Stimulated activated CD8-positive, alpha-beta memory T cell treated with anti-CD3 and anti-CD28 coated beads, Interleukin-15, amount 100 ng/mL, for 1 hour (primary cell): ENCODE measurements at places on chromosomes 13 and 19.

GRCh38 chr13:70960841-70961443 is 852.7 kb upstream of the KLHL1 start:
- no peak for DNase-seq

DNA sequence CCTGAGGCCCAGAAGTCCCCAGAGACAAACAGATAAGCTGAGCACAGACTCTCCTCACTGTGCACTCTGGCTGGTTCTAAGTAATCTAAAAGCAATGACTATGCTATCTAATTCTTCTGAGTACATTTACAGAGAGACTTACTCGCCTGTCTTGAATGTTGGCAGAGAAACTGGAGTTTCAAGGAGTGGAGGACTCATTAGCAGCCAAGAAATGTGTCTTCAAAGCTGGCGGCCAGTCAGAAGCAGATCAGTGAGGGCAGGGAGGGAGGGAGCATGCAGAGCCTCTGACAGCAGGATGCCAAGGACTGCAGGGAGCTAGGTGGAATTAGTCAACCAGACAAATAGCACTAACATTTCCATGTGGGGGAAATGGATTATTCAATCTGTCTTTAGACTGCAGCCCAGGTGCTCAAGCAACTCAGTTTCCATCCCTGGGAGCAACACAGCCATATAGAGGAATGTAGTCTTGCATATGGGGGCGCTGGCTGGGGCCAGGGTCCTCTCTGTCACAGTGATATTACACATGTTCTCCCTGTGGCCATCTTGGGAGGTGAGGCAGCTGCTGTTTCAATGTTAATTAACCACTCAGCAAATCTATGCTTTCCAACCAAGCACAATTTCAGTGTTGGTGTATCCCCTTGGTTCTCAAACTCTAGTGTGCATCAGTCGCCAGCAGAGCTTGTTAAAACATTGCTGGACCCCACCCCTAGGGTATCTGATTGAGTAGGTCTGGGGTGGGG is 97.9 kb downstream of the CCNA1 start:
- DNase-seq, result no peak

- DNase-seq, result no peak
Observed at GRCh38 chr13:27193496-27193895, 21.9 kb upstream of the USP12 start.

DNA sequence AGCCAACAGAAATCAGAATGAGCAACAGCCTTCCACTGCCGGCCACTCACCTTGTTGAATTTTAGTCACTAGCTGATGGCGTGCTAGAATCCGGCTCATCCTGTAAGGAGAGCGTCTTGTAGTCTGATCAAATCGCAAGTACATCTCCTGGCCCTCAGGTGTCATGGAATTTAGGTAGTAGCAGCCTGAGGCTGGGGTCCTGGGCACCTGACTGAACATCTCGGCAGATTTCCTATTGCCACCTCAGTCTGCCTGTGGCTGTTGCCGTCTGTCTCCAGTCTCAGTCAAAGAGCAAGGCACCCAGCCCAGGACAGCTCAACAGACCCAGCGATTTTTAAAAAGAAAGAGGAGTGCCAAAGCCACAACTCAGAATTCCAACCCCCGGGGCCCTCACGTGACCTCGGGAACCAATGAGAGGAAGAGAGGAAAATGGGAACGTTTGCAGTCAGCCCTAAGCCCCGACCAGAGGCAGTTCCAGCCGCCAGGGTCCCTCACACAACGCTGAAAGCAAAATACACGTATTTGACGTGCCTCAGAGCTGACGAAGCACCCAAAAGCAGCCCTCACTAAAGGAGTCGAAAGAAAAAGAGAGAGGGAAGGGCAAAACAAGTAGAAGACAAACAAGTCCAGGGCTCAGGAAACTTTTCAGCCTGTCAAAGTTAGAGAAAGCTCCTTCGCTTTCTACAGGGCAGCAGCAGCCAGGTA is at the start of gene STARD13:
STARD13 (minus strand) TSS at position 336 of the 705 bp plus-strand sequence; CDS start at position 219, 117 bp downstream.
- no peak for DNase-seq

DNA sequence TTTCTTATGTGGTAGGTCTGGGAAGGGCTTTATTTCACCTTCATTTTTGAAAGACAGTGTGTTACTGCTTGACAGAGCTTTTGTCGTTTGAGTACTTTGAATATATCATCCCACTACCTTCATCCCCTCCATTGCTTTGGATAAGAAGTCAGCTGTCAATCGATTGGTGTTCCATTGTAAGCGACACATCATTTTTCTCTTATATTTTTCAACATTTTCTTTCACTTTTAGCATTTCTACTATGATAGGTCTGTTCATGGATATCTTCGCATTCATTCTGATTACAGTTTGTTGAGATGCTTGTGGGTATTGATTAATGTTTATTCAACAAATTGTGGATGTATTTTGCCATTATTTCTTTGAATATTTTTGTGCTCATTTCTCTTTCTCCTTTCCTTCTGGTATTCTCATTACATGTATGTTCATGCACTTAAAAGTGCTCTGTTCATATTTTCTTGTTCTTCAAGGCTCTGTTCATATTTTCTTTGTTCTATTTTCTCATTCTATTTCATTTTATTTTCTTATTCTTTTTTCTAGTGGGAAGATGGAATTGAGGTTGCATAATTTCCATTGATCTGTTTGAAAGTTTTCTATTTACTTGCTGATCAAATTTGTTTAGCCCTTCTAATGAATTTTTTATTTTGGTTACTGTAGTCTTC is 29.2 kb downstream of the ZNF546 start:
- no peak for DNase-seq
